ENCODE measurements at places on chromosomes 3 and 15. TPM values are rescaled to one million over a fixed set of nuclear protein-coding genes. Genes with fewer than 3 reads are reported as not detected.

WDR48 gene
- 13.5 TPM for polyA plus RNA-seq

OR4F15 gene
- not detected for polyA plus RNA-seq

CACNA2D3 gene
- polyA plus RNA-seq = 1.1 TPM

ARL14 gene
- polyA plus RNA-seq = 0.24 TPM

RBMS3 gene
- polyA plus RNA-seq = 10.8 TPM

NANOGP8 gene
- not detected for polyA plus RNA-seq

ITIH1 gene
- 0.50 TPM for polyA plus RNA-seq

CTXND1 gene
- 0.10 TPM for polyA plus RNA-seq

ERICH6 gene
- polyA plus RNA-seq = not detected

CLSTN2 gene
- 0.12 TPM for polyA plus RNA-seq

PFN2 gene
- polyA plus RNA-seq = 28.8 TPM

EPHB3 gene
- 4.7 TPM for polyA plus RNA-seq

ACTC1 gene
- polyA plus RNA-seq = 0.26 TPM

TCF12 gene
- polyA plus RNA-seq = 19.4 TPM

C15orf62 gene
- polyA plus RNA-seq = 1.5 TPM

TMEM266 gene
- polyA plus RNA-seq = 1.4 TPM

PIGX gene
- 10.7 TPM for polyA plus RNA-seq

STAG1 gene
- 11.7 TPM for polyA plus RNA-seq

SLC6A11 gene
- polyA plus RNA-seq = 0.02 TPM

RETNLB gene
- not detected for polyA plus RNA-seq

FHIT gene
- polyA plus RNA-seq = 2.6 TPM

NDUFB5 gene
- polyA plus RNA-seq = 74.3 TPM

CISH gene
- polyA plus RNA-seq = 37.8 TPM

VGLL4 gene
- polyA plus RNA-seq = 33.4 TPM

CLCN2 gene
- polyA plus RNA-seq = 2.7 TPM

ZDHHC23 gene
- 2.9 TPM for polyA plus RNA-seq

CNOT10 gene
- 14.1 TPM for polyA plus RNA-seq

All from lung (tissue), 17 donors.